Activated CD8-positive, alpha-beta memory T cell treated with anti-CD3 and anti-CD28 coated beads for 24 hours (primary cell): ENCODE measurements at places on chromosomes 2 and 18.

DNA sequence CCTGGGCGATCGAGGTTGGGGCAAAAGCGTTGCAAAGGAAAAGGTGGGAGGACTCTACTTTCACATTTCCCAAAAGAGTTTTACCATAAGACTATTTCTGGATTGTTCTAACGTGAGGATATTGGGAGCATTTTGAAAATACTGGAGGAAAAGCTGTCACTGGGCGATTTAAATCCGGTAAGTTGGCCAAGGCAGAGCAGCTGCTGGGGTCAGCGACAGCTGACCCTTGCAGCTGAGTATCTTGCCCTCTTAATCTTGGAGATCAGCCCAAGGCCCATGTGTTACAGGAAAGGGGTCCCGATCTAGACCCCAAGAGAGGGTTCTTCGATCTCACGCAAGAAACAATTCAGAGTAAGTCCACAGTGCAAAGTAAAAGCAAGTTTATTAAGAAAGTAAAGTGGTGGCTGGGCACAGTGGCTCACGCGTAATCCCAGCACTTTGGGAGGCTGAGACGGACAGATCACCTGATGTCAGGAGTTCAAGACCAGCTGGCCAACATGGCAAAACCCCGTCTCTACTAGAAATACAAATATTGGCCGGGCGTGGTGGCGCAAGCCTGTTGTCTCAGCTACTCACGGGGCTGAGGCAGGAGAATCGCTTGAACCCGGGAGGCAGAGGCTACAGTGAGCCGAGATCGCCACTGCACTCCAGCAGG is 964 bp upstream of the ST3GAL5 start:
- peak; percentile 65 for DNase-seq

DNA sequence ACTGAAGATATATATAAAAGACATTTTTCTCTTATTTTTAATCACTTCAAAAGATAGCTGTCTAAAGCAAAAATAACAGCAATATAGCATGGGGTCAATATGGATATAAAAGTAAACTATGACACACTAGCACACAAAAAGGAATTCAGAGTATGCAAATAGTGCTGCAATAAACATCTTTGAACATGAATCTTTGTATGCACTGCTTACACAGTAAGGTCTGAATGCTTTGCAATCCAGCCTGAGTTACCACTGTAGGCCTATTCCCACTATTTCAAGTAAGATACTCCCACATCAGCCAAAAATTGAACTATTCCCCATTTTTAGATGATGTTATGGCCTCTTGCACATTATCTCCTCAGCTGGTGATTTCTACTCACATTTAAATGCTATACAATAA is 27.4 kb upstream of the ERCC3 start:
- DNase-seq = no peak

DNA sequence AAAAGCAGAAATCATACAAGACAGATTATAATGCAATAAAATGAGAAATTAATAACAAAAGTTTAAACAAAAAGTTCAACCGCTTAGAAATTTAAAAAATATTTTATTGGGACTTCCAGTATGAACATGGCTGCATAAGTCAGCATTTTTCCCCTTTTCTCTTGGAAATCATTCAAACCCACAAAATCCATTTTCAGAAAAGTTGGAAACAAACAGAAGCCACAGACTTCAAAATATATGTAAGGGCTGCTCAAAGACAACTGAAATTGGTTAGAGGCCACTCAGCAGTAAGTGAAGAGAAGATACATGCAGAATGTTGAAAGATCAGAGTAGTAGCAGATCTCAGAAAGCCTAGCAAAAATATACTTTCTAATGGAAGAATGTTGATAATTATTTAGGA is 194.0 kb downstream of the DYSF start:
- no peak for DNase-seq

GRCh38 chr2:54839461-54840255 is 116.2 kb downstream of the EML6 start:
- DNase-seq = no peak

- no peak for DNase-seq
These were observed 114.1 kb downstream of the EPB41L3 start for GRCh38 chr18:5429681-5430080.

- no peak for DNase-seq
These were observed 30.6 kb downstream of the GNAL start for GRCh38 chr18:11719621-11720020.

GRCh38 chr2:86570059-86570458 is 6.8 kb upstream of the CHMP3 start:
- DNase-seq = no peak

- DNase-seq = no peak
These were observed 232.9 kb downstream of the HDAC4 start for GRCh38 chr2:239167766-239168444.

- DNase-seq = no peak
These were observed 153.6 kb downstream of the CCDC85A start for GRCh38 chr2:56337342-56337741.

- no peak for DNase-seq
These were observed 83.7 kb downstream of the PLB1 start for GRCh38 chr2:28579606-28580005.

DNA sequence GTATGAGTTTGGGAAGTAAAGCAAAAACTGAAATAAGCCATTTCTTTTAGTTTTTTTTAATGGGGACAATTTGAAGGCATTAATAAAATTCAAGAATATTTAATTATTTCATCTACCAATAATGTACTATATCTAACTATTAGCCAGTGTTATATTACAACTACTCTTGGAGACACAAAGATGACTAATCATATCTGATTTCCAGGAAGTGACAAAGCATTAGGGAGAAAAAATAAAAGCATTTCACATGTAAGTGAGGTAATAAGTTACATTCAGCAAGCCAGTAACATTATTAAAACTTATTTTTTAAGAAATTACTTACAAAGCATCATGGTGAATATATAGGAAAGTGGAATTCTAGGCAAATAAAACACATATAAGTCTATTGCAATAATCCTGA is 781.3 kb upstream of the NRXN1 start:
- DNase-seq = no peak

DNA sequence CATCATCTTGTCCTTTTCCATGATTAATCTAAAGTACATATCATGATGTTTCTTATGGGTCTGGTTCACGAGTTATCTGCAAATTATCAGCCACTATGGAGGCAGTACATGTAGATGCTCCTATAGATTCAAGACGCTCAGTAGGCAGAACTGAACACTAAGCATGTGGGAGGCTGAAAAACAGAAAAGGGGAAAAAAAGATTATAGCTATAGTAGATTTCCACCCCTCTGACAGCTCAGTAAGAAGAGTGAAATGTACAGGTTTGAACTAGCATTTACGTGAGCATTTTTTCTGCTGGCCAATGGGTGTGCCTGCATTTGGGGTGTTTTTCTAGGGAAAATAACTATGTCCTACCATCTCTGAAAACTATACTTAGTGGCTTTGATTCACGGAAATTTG is 308.9 kb downstream of the ZEB2 start:
- DNase-seq = no peak

DNA sequence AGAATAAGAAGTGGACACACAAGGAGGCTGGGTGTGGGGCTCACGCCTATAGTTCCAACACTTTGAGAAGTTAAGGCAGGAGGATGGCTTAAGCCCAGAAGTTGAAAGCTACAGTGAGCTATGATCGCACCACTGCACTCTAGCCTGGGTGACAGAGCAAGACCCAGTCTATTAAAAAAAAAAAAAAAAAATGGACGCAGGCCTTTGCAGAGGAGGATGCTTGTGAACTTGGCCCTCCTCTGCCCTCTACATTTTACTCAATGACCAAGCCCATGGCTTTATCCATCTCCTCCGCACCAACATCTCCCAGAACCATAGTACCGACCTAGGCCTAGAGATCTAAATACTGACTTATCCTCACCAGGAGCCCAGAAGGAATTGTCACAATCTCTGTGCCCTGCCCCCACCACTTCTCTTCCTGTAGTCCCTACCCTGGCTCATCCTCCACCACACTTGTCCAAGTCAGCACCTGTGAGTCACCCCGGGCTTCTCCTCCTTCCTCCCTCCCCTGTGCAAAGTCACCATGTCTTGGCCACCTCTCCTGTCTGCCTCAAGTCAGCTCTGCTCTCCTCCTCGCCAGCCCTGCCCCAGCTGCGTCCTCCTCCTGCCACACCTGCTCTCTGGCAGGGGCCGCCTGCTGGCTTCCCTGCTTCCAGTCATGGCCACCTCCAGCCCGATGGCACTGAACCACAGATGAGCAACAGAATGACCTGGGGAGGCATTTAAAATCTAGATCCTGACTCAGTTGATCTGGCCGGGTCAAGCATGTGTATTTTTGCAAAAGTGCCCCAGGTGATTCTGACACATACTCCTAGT is 35.8 kb upstream of the ASPRV1 start:
- peak; percentile 55 for DNase-seq

GRCh38 chr2:138956116-138956515 is 175.9 kb upstream of the NXPH2 start:
- no peak for DNase-seq

DNA sequence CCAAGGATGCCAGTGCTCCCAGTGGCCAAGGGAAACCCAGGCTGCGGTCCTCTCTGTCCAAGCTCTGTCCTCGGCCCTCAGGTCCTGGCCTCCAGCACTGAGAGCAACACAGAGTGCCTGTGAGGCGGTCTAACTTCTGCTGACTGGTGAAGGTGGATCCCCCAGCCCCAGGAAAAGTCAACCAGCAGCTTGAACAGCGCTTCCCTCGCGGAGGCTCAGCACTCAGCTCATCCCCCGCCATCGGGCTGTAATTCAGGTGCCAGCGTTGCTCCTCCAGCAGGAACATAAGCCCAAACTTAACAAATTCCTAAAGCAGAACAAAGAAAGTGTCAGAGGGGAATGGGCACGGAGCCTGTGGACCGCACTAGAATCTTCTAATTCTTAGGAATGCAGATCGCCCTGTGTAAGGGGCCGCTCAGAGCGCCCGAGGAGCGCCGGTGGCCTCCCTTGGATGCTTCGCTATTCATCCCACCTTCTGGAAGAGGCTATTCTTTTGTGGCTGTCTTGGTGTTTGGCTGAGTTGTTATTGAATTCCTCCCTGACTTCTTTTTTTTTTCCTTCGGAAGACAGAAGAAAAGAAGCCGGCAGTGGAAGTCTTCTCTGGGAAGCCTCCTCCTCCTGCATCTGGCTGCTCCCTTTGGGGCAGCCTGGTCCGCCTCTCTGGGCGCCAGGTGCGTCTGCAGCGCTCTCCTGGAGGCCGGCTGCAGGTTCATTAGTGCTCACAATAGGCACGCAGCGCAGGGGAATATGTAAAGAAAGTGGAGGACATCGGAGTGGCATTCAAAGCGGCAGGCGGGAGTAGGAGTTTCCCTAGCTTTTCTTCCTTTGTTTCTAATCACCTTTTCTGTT is 905.6 kb downstream of the TSN start:
- DNase-seq = no peak

GRCh38 chr18:5630057-5630899 is 86.5 kb upstream of the EPB41L3 start:
- DNase-seq = peak; percentile 62

DNA sequence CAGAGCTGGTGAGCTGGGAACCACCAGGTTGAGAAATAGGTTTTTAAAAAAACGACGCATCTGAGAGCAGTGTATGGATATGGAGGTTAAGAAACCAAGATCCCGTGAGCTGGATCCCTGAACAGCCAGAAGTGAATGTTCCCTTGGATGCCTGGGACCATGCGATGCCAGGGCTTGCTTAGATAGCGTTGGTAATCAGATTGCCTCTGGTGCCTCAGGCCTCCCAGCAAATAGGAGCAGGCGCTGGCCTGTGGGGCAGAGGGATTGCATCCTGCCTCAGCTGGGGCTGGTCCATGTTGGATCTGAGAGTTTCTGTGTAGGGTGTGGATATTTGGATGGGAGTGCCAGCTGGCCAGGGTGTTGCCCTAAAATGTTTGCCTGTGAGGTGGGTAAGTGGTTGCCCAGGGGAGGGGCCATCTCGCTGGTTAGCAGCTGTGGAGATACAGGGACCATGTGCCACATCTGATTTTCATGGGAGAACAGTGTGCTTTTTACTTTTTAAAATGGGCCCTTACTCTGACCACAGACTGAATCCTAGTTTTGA is 80.8 kb upstream of the MCFD2 start:
- DNase-seq = no peak

GRCh38 chr2:19031642-19032041 is 326.8 kb downstream of the OSR1 start:
- no peak for DNase-seq

GRCh38 chr2:37634914-37635503 is 36.4 kb downstream of the CDC42EP3 start:
- DNase-seq = peak; percentile 82

DNA sequence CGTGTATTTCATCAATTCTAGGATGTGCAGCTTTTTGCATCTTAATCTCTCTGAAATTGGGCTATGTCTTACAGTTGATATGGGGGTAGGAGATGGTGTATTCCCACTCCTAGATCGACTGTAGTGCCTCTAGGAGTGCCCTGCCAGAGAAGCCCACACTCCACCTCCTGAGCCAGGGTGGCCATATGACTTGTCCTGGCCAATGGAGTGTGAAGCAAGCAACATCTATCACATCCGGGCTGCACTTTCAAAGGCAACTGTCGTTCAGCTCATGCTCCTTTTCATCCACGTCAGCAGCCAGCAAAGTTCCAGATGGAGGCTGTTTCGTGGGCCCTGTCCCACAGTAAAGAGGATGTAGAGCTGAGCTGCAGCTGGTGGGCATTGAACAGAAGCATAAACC is 149.4 kb upstream of the SLC1A4 start:
- DNase-seq = no peak

DNA sequence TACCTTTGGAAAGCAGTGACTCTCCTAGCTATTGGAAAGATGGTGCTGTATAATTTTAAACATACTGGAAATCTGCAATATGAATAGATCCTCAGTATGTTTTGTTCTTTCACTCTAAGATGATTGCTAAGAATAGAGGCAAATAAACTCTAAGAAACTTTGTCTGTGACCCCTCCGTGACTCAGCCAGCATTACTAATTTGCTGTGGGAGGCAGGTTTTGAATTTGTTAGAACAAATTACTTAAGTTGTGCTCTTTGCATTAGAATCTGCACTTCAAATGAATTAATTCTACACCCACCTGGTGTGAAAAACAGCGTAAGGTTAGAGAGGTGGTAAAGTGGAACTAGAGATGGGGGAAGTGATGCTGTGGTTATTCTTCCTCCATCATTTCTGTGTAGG is 142.2 kb downstream of the RAPGEF4 start:
- no peak for DNase-seq

DNA sequence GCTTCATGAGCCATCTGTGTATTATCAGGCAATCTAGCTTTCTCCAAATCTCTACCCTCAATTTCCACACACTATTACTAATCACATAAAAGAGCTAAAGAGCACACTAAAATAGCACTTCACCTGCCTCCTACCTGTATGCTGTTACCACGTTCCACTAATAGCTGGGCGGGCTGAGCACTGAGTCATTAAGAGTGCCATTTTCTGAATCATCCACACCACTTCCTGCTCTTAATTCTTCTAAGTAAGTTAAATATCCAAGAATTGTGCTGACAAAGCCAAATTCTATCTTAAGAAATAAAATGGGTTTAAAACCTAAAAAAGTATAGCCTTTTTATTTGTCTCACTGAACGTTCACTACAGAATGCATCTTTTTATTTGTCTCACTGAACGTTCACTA is 35.7 kb downstream of the NOL10 start:
- peak; percentile 67 for DNase-seq

DNA sequence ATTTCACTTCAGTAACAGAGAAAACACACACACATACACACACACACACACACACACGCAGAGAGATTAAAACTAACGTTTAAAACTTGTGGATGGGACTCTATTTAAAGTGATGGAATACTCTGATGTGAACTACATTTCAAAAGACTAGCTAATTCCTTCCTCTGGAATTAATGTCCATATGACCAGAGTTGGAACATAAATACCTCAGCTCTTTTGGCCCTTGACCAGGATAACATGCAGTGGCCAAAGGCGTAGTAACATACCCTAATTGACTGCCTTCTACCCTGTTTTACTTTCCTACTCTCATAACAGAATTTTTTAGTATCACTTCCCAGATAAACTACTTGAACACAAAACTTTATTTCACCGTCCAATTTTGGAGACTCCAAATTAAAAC is 671.3 kb upstream of the CHAC2 start:
- DNase-seq = no peak
